HT-29 (cell line): ENCODE measurements at places on chromosomes 4 and X.
A peak's percentile ranks its signal among the peaks of the same experiment; 100 is the strongest.

DNA sequence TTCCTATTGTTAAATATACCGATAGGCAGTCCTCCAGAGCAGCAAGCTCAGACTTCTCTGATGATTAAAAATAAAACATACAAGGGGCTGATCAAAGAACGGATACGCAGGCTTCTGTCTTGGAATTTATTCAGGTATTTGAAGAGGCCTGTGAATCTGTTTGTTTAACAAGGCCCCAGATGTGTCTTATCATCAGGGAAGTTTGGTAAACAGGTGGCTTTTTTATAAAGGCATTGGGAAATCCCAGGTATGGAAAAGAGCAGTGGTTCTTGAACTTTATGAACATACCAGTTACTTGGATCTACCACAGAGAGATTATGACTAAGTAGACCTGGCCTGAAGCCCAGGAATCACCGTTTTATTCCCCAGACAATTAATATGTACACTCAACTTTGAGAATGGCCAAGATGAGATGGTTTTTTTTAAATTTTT, 47.9 kb downstream of the SOWAHB start:
- peak; percentile 92 for DNase-seq

DNA sequence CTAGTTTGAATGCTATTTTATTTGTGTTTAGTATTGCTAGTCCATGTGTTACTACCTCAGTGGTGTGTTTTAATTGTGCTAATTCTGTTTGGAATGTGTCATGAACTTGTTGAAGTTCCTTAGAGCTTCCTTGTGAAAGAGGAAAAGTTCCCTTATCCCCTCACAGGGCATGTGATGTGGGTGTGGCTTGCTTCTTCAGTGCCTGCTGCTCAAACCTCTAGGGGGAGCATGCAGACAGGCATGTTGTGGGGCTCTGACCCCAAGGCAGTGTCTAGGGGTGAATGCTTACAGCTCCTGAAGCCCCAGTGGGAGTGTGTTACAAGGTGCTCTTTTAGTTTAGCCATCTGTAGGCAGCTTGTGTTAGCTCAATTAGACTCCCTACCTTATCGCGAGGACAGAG, 86.5 kb downstream of the MAGED4 start:
- peak; percentile 24 for DNase-seq

DNA sequence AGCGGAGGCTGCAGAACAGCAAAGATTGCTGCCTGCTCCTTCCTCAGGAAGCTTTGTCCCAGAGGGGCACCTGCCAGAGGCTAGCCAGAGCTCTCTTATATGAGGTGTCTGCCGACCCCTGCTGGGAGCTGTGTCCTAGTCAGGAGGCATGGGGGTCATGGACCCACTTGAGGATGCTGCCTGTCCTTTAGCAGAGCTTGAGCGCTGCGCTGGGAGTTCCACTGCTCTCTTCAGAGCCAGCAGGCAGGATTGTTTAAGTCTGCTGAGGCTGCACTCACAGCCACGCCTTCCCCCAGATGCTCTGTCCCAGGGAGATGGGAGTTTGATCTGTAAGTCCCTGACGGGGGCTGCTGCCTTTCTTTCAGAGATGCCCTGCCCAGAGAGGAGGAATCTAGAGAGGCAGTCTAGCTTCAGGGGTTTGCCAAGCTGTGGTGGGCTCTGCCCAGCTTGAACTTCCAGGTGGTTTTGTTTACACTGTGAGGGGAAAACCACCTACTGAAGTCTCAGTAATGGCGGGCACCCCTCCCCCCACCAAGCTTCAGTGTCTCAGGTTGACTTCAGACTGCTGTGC, 10.9 kb downstream of the DCK start:
- no peak for DNase-seq

DNA sequence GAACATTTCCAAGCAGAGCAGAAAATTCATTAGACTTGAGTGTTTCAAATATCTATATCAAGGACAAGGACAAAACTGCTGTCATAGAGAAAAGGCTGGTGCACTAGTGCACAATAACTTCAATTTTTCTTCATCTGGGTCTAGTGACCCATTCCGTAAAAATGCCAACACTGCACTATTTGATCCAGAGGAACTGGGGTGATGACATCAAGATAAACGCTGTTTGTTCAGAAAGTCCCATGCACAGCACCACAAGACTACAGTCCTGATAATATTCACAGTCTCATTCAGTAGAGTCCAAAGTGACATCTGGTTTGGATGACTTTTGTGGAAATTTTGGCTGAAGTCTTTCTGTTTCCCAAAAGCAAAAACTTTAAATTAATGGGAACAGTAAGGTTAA, 303.5 kb upstream of the GALNT7 start:
- no peak for DNase-seq

DNA sequence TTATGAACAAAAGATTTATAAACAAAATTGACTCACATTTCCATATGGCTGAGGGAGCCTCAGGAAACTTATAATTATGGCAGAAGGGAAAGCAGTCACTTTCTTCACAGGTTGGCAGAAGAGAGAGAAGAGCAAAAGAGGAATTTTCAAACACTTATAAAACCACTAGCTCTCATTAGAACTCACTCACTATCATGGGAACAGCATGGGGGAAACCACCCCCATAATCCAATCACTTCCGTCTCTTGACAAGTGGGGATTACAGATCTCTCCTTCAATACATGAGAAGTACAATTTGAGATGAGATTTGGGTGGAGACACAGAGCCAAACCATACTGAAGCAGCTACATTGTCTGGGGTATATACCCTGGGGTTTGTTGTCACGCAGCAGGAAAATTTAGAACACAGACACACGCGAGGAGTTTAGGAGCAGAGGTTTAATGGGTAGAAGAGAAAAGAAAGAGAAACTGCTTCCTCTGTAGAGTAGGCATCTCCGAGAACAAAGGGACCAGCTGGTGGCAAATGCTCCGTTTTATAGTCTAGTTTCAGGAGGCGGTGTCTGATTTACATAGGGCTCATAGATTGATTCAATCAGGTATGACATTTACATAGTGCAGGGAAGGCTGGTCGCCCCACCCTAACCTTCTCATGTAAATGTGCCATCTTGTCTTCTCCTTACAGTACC, 2277.7 kb upstream of the AGA start:
- DNase-seq, result no peak

DNA sequence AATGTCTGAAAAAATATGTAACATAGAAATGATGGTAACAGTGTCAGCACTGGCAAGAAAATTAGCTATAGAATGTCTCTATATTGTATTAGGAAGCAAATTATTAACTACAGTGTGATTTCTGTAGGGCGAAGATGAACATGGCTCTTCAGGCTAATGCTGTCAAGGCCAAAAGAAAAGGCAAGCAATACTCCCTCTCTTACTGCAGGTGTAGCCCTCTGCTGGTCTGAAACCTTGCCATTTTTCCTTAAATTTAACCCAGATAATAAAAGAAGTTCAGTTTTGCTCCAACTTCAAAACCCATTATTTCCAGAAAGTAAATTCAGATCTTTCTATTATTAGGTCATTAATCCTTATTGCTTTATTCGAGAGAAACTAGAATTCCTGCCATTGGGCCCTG, 215.9 kb downstream of the LRBA start:
- DNase-seq, result no peak

DNA sequence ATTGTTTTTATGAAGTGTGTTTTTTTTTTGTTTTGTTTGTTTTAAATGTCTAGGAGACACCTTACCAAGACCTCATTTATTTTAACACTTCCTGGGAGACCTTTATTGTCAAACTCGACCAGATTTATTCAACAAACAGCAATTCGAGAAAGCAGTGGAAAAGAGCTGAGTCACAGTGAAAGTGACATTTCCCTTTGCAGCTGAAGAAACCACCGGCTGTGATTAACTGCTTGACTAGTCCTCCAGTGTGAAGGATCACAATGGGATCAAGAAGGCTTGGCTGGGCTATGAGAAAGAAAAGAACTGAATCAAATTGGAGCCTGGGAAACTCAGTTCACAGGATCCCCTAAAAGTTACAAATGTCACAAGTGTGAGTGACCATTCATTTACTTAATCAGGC, 11.9 kb upstream of the ADH7 start:
- DNase-seq, result peak; percentile 43

DNA sequence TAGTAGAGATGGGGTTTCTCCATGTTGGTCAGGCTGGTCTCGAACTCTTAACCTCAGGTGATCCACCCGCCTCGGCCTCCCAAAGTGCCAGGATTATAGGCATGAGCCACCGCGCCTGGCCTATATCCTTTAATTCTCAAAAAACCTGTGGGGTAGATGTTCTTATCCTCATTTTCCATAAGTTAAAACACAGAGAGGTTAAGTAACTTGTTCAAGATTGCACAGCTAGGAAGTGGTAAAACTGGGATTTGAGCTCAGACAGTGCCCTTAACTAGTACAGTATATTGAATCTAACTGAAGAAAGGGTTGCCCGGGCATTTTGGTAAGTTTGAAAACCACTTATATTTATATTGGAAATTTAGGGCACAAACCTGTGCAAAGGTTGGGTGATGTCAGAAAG, 116.0 kb downstream of the GLUD2 start:
- no peak for DNase-seq

- DNase-seq, result peak; percentile 44
Observed at GRCh38 chr4:137909529-137910309, 332.4 kb downstream of the SLC7A11 start.

- DNase-seq, result no peak
Observed at GRCh38 chr4:126807132-126807531, 825.6 kb upstream of the INTU start.

- DNase-seq, result peak; percentile 12
Observed at GRCh38 chr4:69833251-69833650, 26.7 kb downstream of the SULT1E1 start.

GRCh38 chr4:81510643-81511178, 39.0 kb upstream of the RASGEF1B start:
- no peak for DNase-seq

- DNase-seq, result no peak
Observed at GRCh38 chr4:176321589-176321988, 1.8 kb downstream of the SPCS3 start.

DNA sequence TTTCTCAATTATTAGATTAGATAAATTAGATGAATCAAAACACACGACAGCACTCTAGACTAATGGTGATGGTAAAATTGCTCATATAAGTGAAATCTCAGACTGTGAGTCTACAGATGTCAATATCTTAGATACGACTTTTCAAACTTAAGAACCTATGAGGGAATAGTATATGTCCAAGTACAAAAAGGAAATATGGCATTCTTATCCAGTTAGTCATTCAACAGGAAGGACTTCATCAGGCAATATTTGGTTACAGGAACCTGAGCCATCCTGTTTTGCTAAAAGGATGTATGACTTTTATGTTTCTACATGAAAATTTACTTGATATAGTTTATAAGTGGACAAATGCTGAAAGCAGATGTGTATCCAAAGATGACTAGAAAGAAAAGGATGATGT, 107.0 kb downstream of the CT47B1 start:
- no peak for DNase-seq

- peak; percentile 42 for DNase-seq
Observed at GRCh38 chrX:63050225-63050624, 300.9 kb downstream of the SPIN4 start.

DNA sequence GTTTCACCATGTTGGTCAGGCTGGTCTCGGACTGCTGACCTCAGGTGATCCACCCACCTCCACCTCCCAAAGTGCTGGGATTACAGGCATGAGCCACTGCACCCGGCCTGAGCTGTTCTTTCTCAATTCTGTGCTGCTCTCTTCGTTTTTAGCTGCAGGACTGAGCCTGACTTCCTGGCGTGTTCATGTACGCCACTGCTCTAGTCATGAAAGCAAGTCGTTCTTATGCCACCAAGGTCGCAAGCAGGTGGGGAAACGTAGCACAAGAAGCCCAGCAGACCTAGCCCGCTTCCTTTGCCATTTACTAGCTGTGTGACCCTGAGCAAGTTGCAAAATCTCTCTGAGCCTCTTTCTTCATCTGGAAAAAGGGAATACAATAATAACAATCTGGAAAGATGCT, 43.4 kb downstream of the MED28 start:
- no peak for DNase-seq

GRCh38 chr4:120963449-120963848, 40.9 kb upstream of the PRDM5 start:
- no peak for DNase-seq

DNA sequence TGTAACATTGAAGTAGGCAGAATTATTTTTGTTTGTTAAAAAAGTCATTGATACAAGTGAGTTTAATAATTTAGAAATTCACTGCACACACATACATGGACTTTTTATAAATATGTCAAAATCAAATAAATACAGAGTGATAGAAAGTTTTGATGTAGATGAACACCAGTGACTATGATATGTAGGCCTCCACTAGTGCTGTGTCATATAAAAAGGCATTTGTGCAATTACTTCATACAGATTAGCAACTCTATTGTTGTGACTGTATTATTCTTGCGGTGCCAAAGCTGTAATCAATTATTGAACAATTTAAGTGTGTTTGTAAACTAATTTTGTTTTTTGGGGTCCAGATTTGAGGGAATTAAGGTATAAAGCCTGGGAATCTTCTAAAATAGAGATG, 366.2 kb upstream of the PITX2 start:
- DNase-seq, result no peak

GRCh38 chr4:157170321-157170720, 50.2 kb upstream of the GRIA2 start:
- DNase-seq, result no peak

GRCh38 chrX:73728602-73729001, 165.6 kb downstream of the CHIC1 start:
- no peak for DNase-seq

DNA sequence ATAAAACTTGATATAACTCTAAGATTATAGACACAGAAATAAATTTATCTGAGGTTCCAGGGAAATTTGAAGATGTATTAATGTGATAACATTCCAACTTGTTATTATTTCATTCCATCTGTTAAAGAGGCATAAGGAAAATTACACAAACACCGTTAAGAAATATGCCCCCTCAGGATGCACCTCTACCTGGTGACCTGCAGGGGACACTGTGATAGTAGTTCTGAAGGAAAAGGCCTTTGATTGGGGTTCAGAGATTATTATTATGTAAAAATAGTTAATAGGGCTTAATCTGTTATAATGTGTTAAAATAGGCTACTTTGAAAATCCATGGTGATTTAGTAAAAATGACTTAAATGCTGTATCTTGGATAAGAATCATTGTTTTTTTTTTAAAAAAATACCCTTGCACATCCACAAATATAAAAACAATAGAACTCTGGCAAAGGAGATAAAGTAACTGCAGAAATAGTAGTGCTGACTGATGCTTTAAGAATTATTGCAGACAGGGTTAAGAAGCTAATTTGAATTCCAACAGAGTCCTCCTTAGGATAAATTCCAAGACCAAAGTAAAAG, 6.1 kb upstream of the ABRAXAS1 start:
- peak; percentile 51 for DNase-seq

DNA sequence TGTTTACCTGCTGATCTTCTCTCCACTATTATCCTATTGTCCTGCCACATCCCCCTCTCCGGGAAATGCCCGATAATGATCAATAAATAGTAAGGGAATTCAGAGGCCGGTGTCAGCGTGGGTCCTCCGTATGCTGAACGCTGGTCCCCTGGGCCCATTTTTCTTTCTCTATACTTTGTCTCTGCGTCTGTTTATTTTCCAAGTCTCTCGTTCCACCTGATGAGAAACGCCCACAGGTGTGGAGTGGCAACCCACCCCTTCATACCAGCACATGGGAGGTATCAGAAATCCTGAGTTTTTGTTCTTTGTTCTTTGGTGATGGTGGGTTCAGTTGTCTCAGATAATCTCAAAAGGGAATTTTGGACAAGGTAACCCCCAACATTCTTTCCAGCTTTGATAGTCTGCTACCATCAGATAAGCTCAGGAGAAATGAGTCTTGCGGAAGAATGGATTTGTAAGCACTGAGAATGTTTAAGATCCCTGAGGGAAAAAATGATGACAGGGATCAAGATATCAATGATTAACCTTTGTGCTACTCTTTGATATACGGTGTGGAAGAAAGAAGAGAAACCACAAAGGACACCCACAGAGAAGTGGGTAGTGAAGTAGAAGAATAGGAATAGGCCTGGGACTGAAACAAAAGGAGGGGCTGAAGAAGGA, 117.9 kb downstream of the CEP44 start:
- peak; percentile 41 for DNase-seq
